Suppressor macrophage treated with lipopolysaccharide for 1 hour (primary cell): ENCODE measurements at places on chromosomes 6 and 20.

GRCh38 chr20:9021216-9021615 lies 47.7 kb upstream of the PLCB4 start:
- no peak for DNase-seq

DNA sequence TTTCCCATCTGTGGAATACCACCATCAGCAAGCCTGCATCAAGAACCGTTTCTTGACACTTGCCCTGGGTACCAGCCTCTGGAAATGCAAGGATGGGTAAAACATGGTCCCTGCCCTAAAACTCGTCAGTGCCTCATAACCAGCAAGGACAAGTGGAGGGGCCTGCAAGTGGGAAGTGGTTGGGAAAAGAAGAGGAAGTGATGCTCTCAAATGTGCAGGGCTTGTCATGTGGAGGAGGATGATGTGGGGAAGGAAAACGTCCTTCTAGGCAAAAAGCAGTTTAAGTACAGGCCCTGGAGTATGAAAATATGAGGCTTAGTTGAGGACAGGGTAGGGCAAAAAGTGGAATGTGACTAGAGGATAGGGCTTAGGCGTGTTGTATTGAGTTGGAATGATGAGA lies 19.0 kb downstream of the RREB1 start:
- peak; percentile 81 for DNase-seq

GRCh38 chr20:63094767-63095499 lies 88.2 kb upstream of the BHLHE23 start:
- no peak for DNase-seq

GRCh38 chr20:58723628-58723984 lies 31.0 kb downstream of the NPEPL1 start:
- DNase-seq, result no peak

- no peak for DNase-seq
These were observed 49.4 kb upstream of the CARMIL1 start for GRCh38 chr6:25229671-25230321.

GRCh38 chr6:106785298-106785697 lies 155.9 kb downstream of the QRSL1 start:
- no peak for DNase-seq

DNA sequence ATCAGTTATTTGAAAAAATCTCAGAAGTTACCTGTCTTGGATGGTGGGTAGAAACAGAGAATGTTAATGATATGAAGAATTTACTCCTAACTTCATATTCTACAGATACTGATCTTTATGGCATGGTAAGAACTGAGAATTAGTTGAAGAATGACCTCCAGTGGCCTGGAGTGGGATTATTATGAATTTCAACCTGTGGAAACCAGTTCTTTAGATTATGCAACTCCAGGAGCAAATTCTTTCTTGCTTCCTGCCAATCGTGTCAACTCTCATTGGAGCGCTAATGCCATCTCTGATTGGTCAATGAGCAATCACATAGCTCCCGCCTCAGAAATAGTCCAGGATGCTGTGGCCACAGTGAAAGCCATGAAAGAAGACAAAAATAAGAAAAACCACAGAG lies 40.6 kb downstream of the LYRM2 start:
- DNase-seq, result peak; percentile 18

- no peak for DNase-seq
These were observed at the start of gene HS3ST5 for GRCh38 chr6:114342826-114343781. Gene HS3ST5, minus strand, starts transcription at chr6:114343023. Its CDS starts 280,178 bp downstream, at chr6:114062845.

DNA sequence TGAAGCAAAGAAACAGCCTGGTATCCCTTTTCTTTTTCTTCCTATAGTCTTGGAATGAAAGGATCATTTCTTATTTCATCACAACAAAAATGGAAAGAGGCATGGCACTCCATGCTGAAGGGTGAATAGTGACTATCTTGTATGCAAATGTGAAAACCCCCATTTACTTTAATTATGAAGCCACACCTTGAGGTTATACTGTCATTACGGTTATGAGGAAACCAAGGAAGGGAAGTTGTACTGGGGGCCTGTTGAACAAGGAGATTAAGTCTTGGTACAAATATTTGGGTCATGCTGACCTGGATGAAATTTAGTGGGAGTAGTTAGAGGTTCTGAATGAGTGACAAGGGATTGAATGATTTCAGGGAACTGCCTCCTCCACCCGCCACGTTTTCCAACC lies 8.7 kb upstream of the STXBP5 start:
- peak; percentile 23 for DNase-seq

DNA sequence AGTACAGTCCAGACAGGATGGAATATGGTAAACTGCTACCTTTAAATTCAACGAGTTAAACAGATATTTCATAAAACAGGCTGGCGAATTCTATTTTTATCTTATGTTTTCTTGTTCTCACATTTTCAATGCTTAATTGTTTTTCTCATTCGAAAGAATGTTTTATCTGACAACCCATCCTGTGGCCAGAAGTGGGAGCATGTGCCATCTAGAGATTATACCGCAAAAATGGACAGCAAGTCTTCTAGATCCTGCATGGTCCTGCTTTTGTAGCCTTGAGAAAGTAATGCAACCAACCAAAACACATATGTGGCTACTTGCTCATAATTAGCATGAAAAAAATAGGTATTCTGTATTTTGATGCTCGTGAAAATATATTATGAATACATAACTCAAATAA lies 30.7 kb downstream of the TUBB2B start:
- DNase-seq, result no peak

DNA sequence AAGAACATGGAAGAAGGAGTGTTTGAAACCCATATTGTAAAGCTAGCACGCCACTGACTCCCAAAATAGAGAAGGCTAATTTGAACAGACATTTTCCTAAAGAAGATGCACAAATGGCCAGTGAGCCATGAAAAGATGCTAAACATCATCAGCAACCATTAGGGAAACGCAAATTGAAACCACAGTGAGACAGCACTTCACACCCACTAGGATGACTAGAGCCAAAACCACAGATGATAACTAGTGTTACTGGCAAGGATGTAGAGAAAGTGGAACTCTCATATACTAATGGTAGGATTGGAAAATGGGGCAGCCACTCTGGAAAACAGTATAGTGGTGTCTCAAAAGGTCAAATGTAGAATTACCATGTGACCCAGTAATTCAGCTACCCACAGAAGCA lies 58.2 kb downstream of the BMP7 start:
- DNase-seq, result no peak

GRCh38 chr6:105886066-105886813 lies 199.9 kb upstream of the PRDM1 start:
- peak; percentile 43 for DNase-seq

DNA sequence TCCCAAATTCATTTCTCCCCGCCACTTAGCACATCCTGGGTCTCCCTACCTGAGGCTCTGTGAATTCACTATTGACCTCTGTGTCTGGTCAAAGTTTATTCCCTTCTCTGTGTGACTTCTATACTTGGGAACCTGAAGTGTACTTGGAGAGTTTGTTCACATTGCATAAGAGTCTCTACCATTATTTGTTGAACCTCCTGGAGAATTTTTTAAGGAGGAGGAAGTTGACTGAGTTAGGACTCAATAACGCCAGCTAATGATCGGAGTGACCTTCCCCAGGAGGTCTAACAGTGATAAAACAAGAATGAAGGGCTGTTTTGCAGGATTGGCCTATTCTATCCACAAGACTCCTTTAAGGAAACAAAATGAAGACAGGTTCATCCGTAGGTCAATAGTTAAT lies 23.6 kb downstream of the STMND1 start:
- no peak for DNase-seq

DNA sequence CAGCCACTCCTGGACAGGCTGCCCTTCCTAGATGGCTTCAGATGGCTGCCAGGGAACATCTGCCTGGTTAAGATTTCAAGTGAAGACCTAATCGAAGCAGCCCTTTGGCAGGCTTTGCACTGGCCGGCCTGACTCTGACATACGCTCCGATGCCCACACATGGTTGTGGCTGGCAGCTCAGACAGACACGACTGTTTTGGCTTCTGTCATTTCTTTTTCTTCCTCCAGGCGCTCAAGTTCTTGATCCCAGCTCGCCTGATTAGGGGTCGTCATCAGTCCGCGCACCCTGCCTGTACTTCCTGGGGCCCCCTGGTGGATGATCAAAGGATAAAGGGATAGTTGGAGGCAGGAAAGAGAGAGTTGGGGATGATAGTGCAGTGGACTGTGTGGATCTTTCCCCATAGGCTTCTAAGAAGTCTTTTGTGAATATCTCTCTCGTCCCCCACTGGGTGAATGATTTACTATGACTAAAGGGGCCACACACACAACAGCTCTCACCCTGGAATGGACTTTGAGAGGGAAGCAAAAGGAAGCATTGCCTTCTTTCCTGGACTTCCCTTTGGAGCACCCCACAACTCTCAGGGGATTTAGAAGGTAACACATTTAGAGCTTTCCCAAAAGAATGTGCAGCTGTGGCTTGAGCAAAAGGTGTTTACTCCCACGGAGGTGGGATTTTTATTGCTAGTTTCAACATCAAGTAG lies 21.4 kb upstream of the TRAM2 start:
- peak; percentile 64 for DNase-seq

DNA sequence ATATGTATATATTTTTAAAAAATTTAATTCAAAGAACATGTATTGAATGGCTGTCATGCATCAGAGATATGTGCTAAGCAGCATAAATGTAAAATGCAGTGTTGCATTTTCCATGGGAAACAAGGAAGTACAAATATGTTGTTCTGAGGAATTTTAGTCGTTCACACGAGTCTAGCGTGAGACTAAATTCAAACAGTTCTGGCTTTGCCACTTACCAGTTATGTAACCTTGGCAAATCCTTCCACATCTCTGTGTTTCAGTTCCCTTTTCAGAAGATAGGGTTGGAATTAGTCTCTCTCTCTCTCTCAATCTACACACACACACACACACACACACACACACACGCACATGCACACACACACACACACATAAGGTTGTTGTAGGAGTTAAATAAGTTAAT lies 305.4 kb downstream of the UTRN start:
- DNase-seq, result peak; percentile 97

- DNase-seq, result no peak
These were observed 38.5 kb upstream of the TGM6 start for GRCh38 chr20:2342243-2342642.

GRCh38 chr6:131336596-131336995 lies 201.3 kb downstream of the AKAP7 start:
- no peak for DNase-seq

GRCh38 chr6:127221201-127221600 lies 45.5 kb upstream of the RNF146 start:
- DNase-seq, result no peak

DNA sequence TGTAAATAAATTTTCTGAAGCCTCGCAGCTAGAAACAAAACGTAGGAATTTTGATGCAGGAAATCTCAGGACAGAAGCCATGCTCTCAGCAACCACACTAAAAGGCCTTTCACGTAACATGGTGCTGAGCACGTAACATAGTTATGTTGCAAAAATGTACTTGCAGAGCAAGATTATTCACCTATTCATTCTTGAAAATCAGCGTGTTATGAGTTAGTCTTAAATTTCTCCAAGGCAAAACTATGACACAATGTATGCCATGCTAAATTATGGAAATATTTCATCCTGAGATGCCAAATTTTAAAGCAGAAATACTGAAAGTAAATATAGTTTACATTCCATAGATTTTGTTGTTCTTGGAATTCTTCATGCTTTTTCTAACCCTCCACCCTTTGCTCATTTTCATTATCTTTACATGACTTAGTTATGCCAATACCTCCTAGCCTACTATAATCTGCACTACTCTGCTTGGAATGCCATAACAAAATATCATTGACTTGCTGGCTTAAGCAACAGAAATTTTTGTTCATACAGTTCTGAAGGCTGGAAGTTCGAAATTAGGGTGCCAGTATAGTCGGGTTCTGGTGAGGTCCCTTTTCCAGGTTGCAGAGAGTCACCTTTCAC lies 179.8 kb upstream of the BMP5 start:
- no peak for DNase-seq

DNA sequence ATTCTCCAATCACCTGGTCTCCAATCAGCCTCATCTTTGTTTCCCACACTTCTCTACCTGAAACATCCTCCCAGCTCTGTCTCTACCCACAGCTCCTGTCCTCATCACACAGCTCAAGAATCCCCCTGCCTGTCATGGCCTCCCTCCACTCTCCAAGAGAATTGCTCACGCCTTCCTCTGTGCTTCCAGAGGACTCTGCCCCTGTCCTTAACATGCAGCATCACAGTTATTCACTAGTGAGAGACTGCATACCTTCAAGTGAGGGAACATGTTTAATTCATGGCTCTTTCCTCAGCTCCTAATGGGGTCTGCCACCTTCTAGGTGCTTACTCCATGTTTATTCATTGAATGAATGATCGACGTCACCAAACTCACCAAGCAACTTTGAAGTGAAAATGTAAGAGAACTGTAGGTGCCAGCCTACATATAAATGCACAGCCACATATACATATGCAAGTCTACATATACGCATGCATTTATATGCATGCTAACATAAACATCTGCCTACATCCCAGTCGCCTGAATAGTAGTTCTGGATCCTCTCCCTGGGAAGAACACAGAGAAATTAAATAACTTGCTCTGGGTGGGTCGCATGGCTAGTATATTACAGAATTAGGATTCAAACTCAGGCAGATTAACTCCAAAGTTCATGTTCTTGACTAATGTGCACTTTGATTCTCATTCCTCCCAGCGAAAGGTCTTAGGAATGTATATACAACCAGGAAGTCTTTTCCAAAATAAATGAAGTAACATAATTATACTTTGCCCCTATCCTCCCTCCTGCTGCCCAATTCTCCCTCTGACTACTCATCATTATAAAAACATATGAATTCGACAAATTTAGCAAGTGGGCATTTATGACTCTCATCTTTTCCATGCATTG lies 295.6 kb downstream of the MAFB start:
- no peak for DNase-seq

DNA sequence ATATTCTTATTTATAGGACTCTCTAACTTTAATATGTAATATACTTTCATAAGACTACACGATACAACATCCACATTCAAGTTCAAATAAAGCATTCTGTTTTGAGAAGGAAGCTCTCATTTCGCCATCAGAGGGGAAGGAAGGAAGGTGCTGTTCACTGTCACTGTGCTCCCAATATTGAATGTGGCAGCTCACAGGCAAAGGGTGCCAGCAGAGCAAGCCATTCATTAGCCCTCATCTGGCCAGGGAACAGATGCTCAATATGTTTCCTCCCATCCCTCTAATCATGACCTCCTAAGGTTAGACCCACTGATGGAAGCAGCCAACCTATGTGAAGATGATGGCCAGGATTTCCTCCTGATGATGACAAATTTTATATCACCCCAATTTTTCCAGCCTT lies 154.4 kb downstream of the DST start:
- no peak for DNase-seq

DNA sequence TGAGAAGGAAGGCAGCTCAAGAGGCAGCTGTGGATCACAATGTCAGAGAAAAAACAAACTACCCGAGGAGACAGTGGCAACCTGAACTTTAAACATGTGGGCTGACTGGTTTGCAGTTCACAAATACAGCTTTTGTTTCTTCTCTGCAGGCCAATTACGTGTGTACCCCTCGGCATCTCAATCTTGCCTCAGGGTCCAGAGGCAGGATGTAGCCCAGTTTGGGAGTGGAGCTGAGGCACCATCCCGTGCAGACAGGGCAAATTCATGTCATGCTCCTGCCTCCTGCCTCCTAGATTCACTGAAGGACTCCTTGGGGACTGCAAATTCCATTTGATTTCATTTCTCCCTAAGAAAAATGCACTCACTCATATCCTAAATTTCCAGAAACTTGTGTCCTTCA lies 94.2 kb upstream of the KCNK16 start:
- no peak for DNase-seq

GRCh38 chr6:44512868-44513741 lies 125.6 kb downstream of the CDC5L start:
- peak; percentile 42 for DNase-seq
